Esophagus squamous epithelium (tissue), 5 donors: ENCODE measurements at places on chromosomes 16 and 17.

- no peak for DNase-seq
Observed at GRCh38 chr17:59845595-59846393, 46.9 kb downstream of the TUBD1 start.

- DNase-seq, result no peak
Observed at GRCh38 chr17:58680038-58680369, 11.8 kb downstream of the TEX14 start.

GRCh38 chr16:17346621-17347569 lies 123.9 kb downstream of the XYLT1 start:
- DNase-seq, result no peak

GRCh38 chr16:15690296-15690695 lies 40.3 kb downstream of the NDE1 start:
- DNase-seq, result no peak

GRCh38 chr16:19883966-19884485 lies 622 bp downstream of the GPRC5B start:
- DNase-seq, result no peak

- DNase-seq, result no peak
Observed at GRCh38 chr16:14371778-14372431, 258.2 kb downstream of the PARN start.

GRCh38 chr16:66026211-66026610 lies 340.3 kb upstream of the CDH5 start:
- DNase-seq, result no peak

DNA sequence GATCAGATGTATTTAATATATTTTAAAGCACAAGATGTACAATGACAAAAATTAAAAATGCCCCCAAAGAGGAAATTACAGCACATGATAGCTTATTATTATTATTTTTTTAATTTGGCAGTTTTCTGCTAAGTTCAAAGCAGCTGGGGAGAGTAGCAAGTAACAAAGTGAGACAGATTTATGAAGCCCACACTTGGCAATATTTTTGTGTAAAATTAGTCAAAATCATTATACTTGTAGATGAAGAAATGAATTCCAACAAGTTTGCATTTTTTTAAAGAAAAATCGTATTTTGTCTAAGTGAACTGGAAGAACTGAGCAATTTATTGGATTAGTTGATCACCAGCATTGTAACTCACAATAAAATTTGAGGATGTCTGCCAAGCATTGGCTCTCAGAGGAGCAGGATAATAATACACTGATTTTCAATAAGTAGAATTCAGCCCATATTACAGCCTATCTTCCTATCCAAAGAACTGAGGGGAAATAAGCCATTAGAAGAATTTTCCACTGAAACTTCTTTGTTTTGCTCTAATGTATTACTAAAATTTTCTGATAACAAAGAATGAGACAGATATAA lies 215.6 kb downstream of the MAP2K6 start:
- no peak for DNase-seq

GRCh38 chr16:10978124-10978523 lies 33.8 kb downstream of the CLEC16A start:
- no peak for DNase-seq

GRCh38 chr17:56203430-56203829 lies 50.2 kb downstream of the ANKFN1 start:
- no peak for DNase-seq

GRCh38 chr17:66633317-66633965 lies 201.5 kb upstream of the CACNG5 start:
- no peak for DNase-seq

DNA sequence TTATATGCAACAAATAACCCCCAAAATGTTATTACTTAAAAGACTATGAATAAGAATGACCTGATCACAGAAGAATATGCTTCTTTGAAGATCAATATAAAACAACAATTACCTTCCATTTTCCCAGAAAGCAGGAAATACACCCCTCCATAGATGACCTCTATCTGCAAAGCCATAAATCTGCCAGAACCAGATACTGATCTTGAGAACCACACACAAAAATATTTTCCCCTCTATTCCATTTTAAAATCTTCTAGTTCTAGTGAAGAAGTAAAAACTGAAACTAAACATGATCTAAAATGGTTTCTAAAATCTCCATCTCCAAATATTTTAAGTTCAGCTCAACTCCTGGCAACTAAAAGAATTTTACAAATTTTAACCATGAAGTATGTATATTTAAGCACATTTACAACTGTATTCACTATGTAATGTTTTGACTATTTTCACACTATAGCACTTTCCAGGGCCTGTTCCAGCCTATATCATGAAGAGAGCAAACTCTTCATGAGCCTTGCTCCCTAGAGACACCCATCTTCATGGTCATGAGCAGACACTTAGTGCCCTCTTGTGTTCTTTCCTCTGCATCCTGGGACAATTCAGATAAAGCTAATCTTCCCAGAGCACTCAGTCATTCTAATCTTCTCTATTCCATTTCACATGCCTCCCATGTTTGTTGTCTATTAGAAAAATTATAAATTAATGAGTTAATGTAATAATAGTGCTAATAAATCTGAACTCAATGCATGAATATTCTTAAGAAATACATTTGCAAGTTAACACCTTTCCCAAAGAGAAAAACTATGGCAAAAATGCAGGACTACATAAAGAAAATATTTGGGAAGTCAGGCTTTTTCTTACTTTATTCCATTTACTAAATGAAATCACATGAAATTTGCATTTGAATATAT lies 87.0 kb downstream of the HELZ start:
- no peak for DNase-seq

DNA sequence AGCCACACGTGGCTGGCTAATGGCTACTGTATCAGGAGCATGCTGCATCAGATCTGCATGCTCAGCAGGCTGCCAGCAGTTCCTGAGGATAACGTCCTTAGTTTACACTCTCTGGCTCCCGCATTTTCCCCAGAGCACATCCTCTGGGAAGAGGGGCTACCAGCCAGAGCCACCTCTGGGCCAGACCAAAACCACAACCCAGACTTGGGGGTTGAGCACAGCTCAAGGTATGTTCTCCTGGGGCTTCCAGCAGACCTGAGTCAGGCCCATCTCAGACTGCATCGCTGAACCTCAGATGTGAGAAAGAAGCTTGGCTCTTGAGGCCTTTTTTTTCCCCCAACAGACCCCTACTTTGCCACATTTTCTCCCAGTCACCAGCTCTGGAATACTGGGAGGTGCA lies 23.7 kb upstream of the WSCD1 start:
- no peak for DNase-seq

GRCh38 chr17:27741361-27741861 lies 58.9 kb downstream of the NOS2 start:
- no peak for DNase-seq

- DNase-seq, result no peak
Observed at GRCh38 chr17:72477491-72477890, 356.7 kb downstream of the SOX9 start.

DNA sequence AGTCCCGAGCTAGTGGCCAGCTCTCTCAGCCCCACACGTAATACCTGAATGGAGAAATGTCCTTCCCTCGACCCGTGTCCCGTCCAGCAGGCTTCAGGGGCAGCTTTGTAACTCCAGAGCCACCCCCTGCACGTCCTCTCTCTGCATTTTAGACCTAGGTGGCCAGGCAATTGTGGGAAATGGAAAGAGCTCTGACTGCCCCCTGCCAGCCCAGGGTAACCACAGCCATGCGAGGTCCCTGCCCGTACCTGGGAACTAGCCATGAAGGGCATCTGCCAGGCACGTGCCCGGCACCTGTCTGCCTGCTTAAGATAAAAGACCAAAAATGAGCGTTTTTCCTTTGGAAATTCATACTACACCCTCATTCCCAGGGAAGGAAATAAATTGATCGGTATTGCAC lies 9.2 kb downstream of the MAPK8IP3 start:
- no peak for DNase-seq

DNA sequence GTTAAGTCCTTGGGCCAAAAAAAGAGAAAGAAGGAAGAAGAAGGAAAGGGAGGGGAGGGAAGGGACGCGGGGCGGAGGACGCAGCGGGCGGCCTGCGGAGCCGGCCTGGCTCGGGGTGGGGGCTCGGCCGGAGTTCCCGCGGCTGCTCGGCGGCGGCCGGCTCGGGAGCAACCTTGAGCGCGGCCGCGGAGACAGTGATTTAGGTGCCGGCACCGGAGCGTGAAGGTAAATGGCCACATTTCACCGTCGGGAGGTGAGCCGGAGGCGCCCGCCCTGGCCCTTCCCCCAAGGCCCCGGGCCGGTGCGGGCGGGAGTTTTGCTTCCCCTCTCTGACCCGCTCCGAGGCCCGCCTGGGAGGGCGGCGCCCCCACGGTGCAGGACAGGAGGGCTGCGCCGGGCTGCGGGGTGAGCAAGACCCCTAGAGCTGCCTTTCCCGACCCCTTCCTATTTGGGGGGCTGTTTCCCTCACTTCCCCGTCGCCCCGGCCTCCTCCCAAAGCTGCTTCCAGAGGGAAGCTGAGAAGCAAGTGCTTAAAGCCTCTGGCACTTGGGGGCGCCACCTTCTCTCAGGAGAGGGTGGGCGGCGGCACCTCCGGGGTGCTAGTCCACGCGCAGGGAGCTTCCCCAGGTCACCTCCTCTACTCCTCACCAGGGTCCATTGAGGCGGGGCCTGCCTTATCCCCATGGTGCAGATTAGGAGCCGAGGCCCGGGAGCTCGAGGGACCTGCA lies 56.5 kb downstream of the MRM1 start:
- DNase-seq, result no peak

- no peak for DNase-seq
Observed at GRCh38 chr16:57621521-57622271, 6.7 kb upstream of the ADGRG1 start.
